H1 (cell line): ENCODE measurements at places on chromosomes 2 and 18. TPM values are rescaled to one million over a fixed set of nuclear protein-coding genes. Genes with fewer than 3 reads are reported as not detected.

DNA sequence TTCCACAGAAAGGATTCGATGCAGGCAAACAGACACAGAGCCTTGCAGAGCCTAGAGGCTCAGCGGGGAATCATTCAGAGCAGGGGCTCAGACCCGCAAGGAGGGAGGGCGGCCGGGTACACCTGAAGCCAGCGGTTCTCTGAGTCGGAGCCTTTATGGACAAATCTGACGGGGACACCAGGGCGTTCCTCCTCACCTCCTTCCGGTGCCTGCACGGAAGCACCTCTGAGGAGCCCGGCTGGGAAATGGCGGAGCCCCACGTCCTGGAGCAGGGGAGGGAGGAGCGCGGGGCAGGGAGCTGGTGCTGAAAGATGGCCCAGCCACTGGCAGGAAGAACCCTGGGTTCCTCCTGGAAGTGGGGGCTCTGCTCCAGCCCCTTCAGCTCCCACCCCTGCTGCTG is 193.5 kb upstream of the ALKAL2 start:
- peak; percentile 61 for DNase-seq
- no peak overlapping the region for H3K27ac ChIP-seq
- H3K36me3 ChIP-seq: no peaks in the 10 kb centered on the region
- no peaks in the 10 kb centered on the region for H3K27me3 ChIP-seq
- H3K4me3 ChIP-seq: no peak overlapping the region

- H3K4me3 ChIP-seq: no peak overlapping the region
- peaks cover 20% of the 10 kb centered on the region for H3K4me1 ChIP-seq
- no peak for DNase-seq
- no peaks in the 10 kb centered on the region for H3K27me3 ChIP-seq
- H3K36me3 ChIP-seq: no peaks in the 10 kb centered on the region
Measured at GRCh38 chr18:31679791-31680432, 4.5 kb downstream of the B4GALT6 start.

DNA sequence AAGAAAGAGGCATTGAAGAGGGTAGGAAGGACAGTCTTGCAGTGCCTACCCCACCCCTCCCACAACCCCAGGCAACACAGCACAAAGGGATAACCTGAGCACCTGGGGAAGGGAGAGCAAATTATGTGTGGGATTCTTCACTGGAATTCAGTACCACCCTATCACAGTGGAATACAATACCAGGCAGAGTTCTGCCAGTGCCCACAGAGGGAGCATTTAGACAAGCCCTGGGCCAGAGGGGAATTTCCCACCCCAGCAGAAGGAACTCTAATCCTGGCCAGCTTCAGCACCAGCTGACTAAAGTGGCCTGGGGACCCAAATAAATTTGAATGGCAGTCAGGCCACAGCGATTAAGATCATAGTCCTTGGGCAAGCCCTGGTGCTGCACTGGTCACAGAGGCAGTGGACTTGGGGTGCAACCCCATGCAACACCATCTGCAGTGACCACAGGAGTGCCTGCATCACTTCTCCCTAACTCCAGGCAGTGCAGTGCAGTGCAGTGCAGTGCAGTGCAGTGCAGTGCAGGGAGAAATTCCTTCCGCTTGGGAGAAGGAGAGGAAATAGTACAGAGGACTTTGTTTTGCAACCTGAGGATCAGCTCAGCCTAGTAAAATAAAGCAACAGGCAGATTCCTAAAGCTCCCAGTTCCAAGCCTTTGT is 147.8 kb upstream of the SRD5A2 start:
- H3K4me1 ChIP-seq: no peaks in the 10 kb centered on the region
- no peak for DNase-seq
- H3K4me3 ChIP-seq: no peak overlapping the region
- H3K36me3 ChIP-seq: no peaks in the 10 kb centered on the region

CYS1 gene
- 0.13 and 0.25 TPM in 2 replicates for total RNA-seq

FAHD2A gene
- total RNA-seq: 25.8 and 26.7 TPM in 2 replicates

DNA sequence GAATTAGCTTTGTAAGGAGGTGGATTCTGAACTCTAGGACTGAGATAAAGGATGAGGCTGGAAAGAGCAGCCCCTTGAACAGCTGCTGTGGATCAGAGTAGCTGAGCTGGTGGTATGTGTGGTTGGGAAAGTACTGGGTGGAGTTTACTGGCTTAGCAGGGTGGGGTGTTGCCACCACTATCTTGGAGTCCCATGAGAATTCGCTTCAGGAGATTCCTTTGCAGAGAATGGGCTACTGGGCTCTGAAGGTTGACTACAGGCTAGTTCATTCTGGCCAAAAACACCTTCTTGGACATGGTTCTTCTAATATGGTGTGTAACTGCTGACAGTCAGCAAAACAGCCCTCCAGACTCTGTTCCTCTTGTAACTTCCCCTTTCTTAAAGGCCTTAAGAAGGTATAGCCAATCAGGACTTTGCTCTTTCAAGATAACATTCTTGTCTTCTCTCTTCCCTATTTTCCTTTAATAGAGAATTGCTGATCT is 52.7 kb downstream of the TET3 start:
- DNase-seq: no peak
- no peak overlapping the region for H3K27ac ChIP-seq
- H3K27me3 ChIP-seq: no peaks in the 10 kb centered on the region
- H3K4me3 ChIP-seq: no peak overlapping the region
- no peaks in the 10 kb centered on the region for H3K36me3 ChIP-seq

ACVR1C gene
- 0.40 and 0.52 TPM in 2 replicates for total RNA-seq

- H3K4me1 ChIP-seq: no peaks in the 10 kb centered on the region
- no peak for DNase-seq
- no peaks in the 10 kb centered on the region for H3K36me3 ChIP-seq
- H3K27ac ChIP-seq: no peak overlapping the region
- H3K4me3 ChIP-seq: no peak overlapping the region
Measured at GRCh38 chr18:8175501-8176061, 433.7 kb upstream of the RAB12 start.

SLC14A1 gene
- not detected in 2 replicates for total RNA-seq

UGT1A7 gene
- not detected in 2 replicates for total RNA-seq

DNA sequence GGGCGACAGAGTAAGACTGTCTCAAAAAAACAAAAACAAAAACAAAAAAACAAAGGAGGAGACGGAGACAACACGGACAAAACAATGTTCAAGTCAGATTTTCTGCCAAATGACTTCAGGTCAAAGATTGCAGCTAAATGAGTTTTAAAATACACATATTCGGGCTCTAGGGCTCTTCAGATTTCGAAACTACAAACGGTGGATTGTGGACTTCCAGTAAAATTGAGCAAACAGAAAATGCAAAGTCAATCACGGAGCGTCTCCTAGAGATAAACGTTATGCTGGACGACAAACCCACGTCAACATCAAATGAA is 558 bp downstream of the MRPS5 start:
- peaks cover 2% of the 10 kb centered on the region; the same call in 1 of the 2 replicates for H3K4me1 ChIP-seq
- H3K27me3 ChIP-seq: no peaks in the 10 kb centered on the region
- H3K36me3 ChIP-seq: no peaks in the 10 kb centered on the region
- DNase-seq: no peak
- peak overlapping the region; percentile 97; the same call in 1 of the 2 replicates for H3K27ac ChIP-seq

GRCh38 chr2:21822505-21822904 is 698.7 kb downstream of the TDRD15 start:
- H3K27me3 ChIP-seq: no peaks in the 10 kb centered on the region
- DNase-seq: no peak
- no peak overlapping the region for H3K27ac ChIP-seq

- H3K27ac ChIP-seq: peak overlapping the region; percentile 19; the same call in 1 of the 2 replicates
- peaks cover 5% of the 10 kb centered on the region for H3K4me1 ChIP-seq
- H3K27me3 ChIP-seq: no peaks in the 10 kb centered on the region
- peaks cover 22% of the 10 kb centered on the region for H3K36me3 ChIP-seq
Measured at GRCh38 chr2:219542931-219543595, 546 bp downstream of the CHPF start.
